ENCODE measurements at places on chromosomes 4 and X. TPM values are rescaled to one million over a fixed set of nuclear protein-coding genes. Genes with fewer than 3 reads are reported as not detected.

DNA sequence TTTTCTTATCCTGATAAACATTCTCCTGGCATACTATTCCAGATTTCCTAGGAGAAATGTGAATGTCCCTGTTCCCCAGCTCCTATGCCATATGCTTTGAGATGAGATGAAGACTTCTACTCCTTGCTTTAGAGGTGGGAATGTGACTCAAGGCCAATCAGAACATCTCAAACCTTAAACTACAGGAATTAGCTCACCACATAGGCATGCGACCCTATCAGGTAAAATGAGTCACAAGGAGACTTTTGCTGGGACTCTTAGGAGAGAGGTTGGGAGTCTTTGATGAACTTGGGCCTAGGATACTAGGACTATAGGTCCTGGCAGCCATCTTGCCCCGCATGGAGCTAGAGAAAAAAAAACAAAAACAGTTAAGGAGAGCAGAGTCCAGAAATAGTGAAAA, 5.8 kb upstream of the USO1 start:
- DNase-seq: no peak

GRCh38 chr4:100198061-100198460, 7.8 kb upstream of the DDIT4L start:
- no peak for DNase-seq

- no peak for DNase-seq
Observed at GRCh38 chr4:42596918-42597317, 60.0 kb downstream of the ATP8A1 start.

GRCh38 chr4:152038238-152038637, 277.4 kb upstream of the GATB start:
- no peak for DNase-seq

DCTD gene
- polyA plus RNA-seq: 94.8 TPM

FGFBP2 gene
- 2.2 TPM for polyA plus RNA-seq

HDX gene
- polyA plus RNA-seq: 4.8 TPM

Data from hepatocyte (in vitro differentiated cells).